Activated CD8-positive, alpha-beta T cell treated with anti-CD3 and anti-CD28 coated beads, Interleukin-2, amount 10 ng/mL, durations not matched to agents 7 days and 5 days (primary cell): ENCODE measurements at places on chromosomes 2 and 18.

DNA sequence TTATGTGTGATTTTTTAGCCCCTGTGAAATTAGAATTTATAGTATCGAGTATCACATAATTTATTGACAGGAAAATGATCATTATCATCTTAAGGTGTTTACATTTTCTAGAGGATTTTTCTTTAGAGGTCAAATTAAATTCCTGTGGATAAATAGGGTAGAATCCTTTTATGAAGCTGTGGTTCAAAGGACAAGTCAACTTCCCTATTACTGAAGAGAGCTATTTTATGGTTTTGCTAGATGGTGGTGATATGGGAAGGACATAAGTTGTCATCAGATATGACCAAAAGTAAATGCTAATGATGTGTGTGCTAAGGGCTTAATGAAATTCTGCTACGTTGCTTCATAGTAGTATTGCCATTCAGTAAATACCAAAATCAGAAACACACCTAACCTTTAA is 80.1 kb downstream of the EML4 start:
- DNase-seq: no peak

DNA sequence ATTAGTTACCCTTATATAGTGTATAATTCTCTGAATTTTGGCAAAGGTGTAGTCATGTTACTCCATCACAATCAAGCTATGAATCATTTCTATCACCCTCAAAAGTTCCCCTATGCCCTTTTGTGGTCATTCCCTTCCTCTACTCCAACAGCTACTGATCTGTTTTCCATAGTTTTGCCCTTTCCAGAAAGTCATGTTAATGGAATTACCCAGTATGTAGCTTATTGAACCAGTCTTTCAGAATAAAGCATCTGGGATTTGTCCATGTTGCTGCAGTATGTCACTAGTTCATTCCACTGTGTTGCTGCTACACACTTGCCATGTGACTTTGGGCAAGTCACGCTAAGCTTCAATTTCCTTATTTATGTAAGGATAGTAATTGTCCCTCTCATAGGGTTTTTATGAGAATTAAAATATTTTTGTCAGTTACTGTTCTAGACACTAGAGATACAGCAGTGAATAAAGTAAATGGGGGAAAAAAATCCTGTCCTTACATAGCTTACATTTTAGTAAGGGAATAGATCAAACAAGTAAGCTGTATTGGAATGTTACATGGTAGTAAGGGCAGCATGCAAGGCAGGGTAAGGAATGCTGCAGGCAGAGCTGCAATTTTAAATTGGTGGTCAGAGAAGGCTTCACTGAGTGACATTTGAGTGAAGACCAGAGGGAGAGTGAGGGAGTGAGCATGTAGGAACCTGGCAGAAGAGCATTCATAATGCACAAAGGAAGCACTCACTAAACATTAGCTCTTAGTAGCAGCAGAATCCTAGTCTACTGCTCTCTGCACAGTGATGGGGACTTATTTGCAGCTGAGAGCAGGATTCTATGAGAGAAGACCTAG is 80.3 kb upstream of the TSPYL6 start:
- DNase-seq: no peak

DNA sequence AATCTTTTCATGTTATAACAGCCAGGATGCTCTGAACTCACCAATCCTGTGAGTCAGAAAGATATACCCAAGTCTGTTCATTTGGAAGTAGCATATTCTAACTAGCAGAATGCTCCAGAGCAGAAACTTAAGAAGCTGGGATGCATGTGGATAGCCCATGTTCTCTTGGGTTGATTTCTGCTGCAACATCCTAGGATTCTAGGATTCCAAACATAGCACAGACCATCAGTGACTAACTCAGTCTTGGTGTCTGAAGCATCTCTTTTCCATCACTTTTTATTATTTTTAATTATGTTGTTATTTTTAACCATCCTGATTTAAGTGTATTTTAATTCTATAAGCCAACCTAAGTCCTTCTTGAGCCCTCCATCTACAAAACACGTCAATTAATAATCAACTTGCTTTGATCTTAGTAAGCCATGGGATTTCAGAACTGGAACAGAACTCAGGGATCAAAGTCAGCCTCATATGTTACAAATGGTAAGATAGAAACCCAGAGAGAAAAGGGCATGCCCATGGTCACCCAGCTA is 85.4 kb downstream of the OSR1 start:
- DNase-seq: no peak

GRCh38 chr2:263774-264492 is at the start of gene SH3YL1:
Gene SH3YL1, minus strand, starts transcription at chr2:264032. Its CDS starts 48 bp downstream, at chr2:263984.
- DNase-seq: peak; percentile 64

DNA sequence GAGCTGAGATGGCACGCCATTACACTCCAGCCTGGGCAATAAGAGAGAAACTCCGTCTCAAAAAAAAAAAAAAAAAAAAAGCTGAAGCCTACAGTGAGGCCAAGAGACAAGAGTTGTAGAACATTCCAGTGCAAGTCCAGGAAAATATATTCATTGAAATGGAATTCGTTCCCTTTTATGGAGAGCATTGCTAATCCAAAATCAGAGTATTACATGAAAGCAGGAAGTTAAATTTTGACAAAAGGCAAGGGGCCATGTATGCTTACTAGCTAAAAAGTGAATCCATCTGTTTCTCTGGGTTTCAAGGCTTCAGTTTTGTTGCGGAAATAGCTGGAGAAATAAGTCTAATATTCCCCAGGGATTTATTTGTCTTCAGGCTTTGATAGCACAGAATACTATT is 471.7 kb downstream of the THSD7B start:
- DNase-seq: no peak

GRCh38 chr2:198597648-198598047 is 793.3 kb downstream of the PLCL1 start:
- DNase-seq: no peak
